Kidney (tissue), 22 donors: ENCODE measurements at places on chromosomes 5 and 9.
A peak's percentile ranks its signal among the peaks of the same experiment; 100 is the strongest.

DNA sequence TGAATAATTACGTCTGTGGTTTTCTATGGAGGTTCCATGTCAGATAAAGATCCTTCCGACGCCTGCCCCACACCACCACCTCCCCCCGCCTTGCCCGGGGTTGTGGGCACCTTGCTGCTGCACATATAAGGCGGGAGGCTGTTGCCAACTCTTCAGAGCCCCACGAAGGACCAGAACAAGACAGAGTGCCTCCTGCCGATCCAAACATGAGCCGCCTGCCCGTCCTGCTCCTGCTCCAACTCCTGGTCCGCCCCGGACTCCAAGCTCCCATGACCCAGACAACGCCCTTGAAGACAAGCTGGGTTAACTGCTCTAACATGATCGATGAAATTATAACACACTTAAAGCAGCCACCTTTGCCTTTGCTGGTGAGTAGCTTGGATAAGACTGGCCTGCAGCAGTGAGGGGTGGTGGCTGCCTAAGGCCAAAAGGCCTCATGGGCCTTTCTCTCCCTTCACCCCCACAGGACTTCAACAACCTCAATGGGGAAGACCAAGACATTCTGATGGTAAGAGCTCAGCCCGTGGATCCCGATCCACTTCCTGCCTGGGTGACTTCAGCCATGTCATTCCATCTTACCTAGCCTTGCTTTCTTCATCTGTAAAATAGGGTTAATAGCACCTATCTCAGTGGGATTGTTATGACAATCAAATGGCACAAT lies at the start of gene IL3:
Gene IL3, plus strand, starts transcription at position 155 of the 661 bp plus-strand sequence. Its CDS starts 52 bp downstream, at position 207.
- no peak for DNase-seq

DNA sequence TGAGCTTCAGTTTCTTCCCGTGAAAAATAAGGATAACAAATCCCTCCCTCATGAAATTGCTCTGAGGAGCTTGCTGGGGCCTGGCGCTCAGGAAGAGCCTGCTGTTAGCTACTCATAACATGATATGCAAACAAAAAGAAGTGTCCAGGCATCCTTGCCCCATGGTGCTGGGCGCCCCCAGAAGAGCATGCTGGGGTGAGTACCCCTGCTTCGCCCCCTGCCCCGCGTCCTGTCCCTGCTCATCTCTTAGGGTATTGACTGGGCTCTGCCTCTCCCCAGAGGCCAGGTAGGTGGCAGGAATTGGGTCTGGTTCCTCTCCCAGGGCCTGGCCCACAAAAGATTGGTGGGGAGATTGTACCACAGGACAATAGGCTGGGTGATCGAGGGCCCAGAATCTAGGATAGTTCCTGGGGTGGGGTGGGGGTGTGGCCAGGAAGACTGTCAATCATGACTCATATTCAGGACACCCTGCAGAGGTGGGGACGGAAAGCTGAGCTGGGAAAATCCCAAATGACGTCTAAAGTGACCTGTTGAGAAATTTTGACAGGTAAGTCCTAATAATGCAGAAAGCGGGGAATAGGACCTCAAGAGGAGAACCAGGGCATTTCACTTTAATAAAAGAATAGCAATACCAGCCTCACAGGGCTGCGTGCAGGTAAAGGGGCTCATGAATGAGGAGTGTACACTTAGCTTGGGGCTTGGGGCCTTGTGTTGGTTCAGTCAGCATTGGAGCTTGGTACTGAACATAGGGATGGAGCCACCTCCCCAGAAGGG lies 8.9 kb downstream of the PITX1 start:
- peak; percentile 47 for DNase-seq

- no peak for DNase-seq
These were observed 27.7 kb downstream of the RANBP3L start for GRCh38 chr5:36273809-36274526.

GRCh38 chr5:57456531-57457135 lies 26.0 kb downstream of the ACTBL2 start:
- DNase-seq, result no peak

DNA sequence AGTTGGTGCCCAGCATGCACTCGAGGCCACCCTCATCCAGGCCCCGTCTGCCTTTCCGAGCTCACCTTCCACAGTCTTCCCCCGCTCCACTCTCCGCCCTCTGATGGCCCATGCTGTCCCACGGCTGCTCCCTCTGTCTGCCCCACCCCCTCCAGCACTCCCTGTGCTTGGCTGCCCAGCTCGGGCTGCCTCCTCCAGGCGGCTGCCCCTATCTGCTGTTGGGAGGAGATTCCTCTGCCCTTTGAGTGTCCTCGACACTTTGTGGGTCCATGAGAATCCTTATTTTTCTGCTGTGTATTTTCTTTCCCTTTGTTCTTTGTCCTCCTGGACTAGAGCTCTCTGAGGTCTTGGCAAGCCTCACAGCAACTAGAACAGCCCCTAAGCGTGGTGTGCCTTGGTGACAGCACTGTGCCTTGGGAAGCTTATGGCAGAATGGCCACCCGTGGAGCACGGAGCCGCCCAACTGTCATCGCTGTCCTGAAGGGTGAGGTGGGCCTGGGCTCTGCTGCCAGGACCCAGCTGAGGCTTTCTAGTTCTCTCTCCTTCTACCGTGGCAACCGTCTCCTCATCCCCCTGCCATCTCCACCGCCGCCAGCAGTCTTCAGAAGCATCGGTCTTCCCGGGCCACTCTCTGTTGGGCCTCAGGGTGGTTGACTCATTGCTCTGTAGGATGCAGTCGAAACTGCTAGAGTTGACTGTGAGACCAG lies 5.2 kb downstream of the NTMT1 start:
- no peak for DNase-seq

DNA sequence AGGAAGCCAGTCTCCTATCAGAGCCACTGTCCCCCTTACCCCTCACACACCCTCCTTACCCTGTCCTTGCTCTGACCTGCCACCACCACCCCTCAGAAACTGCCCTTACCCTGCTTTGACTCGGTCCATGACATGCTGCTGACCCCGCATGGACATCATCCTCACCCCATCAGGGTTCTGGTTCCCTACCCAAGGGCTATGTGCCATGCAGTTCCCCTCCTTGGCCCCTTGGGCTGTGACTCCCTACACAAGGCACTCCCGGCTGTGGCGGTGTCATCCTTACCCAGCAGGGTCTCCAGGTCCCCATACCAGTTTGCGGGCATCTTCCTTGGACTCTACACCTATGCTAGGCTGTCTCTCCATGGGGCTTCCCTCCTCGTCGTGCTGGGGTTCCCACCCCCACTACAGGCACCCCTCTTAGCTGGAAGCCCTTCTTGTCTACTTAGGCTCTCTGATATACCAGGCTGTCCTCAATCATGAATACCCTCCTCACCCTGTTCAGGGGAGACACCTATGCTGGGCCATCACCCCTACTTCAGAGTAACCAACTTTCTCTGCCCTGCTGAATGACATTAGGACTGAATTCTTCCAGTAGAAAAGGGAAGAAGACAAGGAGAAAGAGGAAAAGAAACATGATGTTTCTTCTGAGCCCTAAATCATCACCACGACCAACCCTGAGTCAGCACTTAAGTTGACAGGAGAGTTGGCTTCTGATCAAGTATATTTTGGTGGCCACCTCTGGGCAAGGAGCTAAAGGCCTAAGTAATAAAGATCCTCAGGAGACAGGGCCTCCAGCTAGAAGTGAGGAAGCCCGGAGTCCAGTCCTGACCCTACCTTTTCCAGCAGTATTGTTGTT lies 115.2 kb downstream of the GCNT1 start:
- no peak for DNase-seq
